Iris pigment epithelial cell (primary cell): ENCODE measurements at places on chromosomes 7 and 10.

- peak; percentile 10 for DNase-seq
Measured at GRCh38 chr7:116075351-116076145, 45.0 kb upstream of the TFEC start.

DNA sequence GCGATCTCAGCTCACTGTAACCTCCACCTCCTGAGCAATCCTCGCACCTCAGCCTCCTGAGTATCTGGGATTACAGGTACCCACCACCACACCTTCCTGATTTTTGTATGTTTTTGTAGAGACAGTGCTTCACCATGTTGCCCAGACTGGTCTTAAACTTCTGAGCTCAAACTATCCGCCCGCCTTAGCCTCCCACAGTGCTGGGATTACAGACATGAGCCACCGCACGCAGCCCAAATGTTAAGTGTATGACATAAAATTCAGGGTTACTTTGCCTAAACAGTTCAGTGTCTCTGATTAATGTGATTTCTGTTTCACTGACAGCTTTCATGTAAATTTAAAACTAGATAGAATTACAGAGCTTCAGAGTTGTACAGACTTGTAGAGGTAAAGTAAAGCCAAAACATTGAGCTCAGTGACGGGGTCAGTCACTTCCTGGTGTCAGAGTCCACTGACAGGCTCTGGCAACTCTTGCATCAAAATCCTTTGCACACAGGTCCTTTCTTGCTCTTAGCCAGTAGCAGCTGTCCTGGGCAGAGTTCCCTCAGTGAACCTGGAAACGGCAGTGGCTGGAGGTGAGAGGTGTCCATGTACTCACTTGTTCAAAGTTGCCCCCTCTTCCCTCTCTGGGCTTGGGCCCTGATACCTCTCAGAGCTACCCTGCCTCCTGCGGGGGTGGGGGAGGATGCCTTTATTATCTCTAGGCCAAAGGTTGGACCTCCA, 33.7 kb downstream of the MGMT start:
- no peak for DNase-seq

- peak; percentile 34 for DNase-seq
Measured at GRCh38 chr10:89946106-89946505, 244.7 kb downstream of the KIF20B start.

- DNase-seq, result no peak
Measured at GRCh38 chr10:14625192-14625631, 149.5 kb downstream of the FAM107B start.

- no peak for DNase-seq
Measured at GRCh38 chr7:4386190-4386589, 295.9 kb upstream of the FOXK1 start.

DNA sequence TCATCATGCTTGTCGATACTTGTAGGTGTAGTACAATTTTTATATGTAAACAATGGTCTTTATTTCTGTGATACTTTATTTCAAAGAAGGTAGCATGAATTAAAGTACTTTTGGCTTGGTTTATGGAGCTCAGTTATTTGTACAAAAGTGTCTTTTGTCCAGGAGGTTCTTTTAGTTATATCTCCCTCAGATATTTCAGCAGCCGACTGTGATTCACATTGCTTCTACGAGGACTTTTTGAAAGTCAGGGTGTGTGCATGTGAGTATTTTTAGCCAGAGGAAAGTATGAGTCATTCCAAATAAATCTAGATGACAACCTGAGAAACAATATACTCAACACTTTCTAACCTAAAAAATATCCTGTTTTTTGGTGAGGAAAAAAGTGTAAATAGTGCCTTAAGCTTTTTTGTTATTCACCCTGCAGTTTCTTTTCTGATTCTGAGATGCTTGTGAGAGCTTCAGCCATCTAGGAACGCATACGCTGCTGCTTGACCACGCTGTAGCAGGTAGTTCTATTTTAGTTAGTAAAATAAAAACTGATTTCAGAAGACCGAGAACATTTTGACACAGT, 595 bp upstream of the SUN1 start:
- peak; percentile 91 for DNase-seq

GRCh38 chr7:93566876-93567275, 7.6 kb downstream of the CALCR start:
- DNase-seq, result peak; percentile 46

DNA sequence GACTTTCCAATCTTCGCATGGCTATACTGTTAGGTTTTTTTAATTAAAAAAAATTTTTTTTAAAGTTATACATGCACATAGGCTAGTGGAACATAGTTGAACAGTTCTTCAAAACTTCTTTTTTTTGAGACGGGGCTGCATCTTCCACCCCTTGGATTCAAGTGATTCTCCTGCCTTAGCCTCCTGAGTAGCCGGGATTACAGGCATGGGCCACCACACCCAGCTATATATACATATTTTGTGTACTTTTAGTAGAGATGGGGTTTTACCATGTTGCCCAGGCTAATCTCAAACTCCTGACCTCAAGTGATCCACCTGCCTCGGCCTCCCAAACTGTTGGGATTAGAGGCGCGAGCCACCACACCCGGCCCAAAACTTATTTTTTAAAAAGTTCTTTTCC, 17.3 kb downstream of the ZNF777 start:
- DNase-seq, result no peak

DNA sequence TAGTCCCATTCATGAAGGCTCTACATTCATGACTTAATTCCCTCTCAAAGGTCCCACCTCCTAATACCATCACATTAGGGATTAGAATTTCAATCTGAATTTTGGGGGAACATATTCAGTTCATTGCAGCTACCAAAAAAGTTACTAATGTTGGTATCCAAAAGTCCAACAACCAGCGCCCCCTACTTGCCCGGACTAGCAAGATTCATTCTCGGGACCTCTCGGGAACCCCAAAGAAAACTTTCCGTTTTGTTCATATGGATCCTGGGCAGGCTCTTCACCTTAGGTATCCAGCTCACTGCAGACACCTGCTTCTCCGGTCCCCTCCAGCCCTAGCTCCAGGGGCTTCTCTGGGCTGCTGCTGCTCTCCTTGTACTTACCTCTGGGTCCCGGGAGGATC, 8.9 kb upstream of the GRK5 start:
- no peak for DNase-seq

DNA sequence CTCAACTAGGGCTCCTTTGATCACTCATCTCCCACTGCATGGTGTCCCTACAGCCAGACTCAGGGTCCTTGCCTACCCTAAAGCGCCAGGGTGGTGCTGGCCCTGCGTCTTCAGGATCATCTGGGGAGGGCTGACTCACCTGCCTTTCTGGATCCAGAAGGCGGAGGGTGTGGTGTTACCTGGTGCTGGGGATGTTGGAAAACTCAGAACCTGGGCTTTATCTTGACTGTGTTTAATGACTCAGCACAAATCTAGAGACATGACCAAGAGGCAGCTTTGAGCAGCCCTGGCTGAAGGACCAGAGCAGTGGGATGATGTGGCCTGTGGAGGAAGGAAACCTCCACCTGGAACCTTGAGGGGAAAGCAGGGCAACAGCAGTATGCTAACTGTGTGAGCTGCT, 96.5 kb downstream of the GRK5 start:
- no peak for DNase-seq

DNA sequence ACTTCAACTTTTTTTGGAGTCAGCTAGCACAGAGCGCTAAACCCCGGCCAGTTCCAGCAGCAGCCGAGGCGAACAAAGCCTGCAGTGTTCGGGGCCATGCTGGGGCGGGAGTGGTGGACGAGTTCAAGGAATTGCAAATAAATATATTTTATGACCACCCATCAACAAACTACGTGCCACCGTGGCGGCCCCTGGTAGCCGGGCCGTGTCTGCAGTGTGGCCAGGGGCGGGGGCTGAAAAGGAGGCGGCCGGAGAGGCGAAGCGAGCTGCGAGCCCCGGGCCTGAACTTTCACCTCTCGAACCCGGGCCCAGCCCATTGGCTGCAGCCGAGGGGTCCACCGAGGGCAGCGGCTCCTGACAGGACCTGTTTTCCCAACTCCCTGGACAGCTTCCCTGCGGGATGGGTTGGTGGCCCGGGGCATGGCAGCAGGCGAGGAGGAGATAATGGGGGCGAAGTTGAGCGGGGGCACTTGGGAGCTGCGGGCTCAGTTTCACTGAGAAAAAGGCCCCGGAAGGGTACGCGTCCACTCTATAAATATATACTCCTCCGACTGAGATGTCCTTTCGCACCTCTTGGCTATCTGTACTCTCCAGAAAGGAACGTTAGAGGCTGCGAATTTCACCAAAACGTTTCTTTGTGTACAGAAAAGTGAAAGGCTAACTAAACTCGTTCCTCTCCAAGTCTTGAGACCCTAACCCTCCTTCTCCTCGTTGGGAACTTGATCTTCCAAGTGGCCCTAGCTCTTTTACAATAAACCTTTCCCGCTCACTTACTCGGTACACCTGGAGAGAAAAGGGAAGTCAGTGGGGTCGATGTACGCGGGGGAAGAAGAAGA, 164.6 kb upstream of the PPP1R3A start:
- no peak for DNase-seq

DNA sequence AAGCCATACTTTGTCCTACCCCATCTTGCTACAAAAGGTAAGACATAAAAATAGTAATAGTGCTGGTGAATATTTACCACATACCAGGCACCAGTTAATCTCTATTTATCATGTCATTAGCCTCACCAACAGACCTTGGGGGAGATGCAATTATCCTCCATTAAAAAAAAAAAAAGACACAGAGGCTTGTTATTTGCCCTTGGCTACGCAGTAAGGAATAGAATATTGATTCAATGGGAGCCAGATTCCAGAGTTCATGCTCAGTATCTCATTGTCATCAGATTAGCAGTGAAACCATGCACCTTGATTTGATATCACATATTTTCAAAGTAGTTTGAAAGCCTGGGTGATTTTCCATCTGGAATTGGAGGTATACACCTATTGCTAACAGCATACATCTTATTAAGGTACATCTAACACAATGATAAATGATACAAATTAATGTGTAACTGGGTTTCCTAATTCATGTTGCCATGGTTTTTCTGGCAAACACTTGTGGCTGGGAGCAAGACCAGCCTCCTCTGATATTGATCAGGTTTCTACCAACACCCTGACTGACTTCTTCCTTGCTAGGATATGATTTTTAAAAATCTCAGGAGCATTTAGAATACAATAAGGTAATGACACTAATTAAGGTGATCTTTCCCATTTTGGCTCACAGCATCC, 67.1 kb upstream of the PRR15 start:
- DNase-seq, result no peak

- DNase-seq, result no peak
Measured at GRCh38 chr10:105025092-105025491, 384.0 kb downstream of the SORCS3 start.

DNA sequence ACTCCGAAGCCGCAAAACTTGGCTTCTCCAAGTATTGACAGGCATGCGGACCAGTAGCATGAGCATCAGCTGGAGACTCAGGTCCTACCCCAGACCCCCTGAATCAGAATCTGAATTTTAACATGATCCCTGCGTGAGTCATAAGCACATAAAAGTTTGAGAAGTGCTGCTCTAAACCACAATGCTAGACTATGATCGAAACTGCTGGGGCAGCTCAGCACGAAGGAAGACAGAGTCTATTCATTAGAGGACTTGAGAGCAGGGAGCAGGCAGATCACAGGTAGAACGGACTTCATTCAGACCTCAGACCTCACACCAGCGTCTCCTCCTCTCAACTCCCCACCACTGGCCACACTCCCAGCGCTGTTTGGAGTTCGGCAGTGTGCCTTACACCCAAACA, 16.9 kb downstream of the CAMK2G start:
- peak; percentile 58 for DNase-seq
